ENCODE measurements at places on chromosomes 16 and 17. TPM values are rescaled to one million over a fixed set of nuclear protein-coding genes. Genes with fewer than 3 reads are reported as not detected.
A peak's percentile ranks its signal among the peaks of the same experiment; 100 is the strongest.

DNA sequence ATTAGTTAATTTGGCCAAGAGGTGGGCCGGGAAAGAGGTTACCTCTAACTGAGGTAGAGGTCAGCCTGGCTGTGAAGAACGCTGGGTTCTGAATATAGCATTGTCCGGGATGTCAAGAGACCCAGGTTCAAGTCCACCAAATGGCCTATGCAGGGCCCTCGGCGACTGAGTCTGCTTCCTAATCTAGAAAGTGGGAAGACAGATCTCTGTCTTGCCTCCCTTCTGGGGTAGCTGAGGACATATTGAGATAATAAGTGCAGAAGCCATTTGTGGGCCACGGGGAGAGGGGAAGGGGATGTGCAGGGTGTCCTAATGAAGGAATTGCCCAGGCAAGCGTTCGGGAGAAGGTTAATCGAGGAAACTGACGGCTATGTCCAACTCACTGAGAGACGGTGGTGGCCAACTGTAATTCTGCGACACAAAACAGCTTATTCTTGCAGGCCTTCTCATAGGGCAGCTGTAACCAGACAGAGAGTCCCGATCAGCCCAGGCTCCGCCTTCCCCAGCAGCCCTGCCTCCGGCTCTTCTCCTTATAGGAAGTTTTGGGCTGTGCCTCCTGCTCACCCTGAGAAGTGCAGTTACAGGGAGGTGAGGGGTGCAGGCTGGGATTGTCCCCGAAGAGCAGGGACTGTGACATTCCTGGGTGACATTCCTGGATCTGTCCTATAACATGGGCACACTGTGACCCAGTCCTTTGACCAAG is 15.9 kb downstream of the HASPIN start:
- DNase-seq: no peak

DNA sequence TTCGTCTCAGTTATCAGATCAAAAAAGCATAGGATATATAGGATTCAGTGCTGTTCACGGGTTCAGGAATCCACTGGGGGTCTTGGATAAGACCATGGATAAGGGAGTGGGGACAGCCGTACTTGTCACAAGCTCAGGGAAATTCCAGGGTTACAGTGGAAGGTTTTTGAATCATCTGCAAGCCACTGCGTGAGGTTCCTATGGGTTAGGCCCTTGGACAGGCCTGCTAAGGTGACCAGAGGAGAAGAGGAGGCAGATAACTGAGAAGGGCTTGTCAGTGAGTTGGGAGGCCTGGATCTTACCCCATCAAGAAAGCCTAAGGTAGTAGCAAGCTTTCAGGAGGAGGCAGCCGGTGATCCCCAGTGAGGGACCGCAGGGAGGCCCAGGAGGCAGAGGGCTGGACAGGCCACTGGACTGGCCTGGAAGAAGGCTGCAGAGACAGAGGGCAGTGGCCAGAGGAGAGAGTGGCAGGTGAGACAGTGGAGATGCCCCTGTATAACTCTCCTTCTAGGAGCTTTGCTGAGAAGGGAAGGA is 27.3 kb downstream of the NGFR start:
- peak; percentile 11 for DNase-seq

- DNase-seq: no peak
These were observed 91.4 kb downstream of the C16orf78 start for GRCh38 chr16:49464877-49465504.

- DNase-seq: no peak
These were observed 21.0 kb upstream of the ENDOV start for GRCh38 chr17:80393961-80394360.

- no peak for DNase-seq
These were observed 3.3 kb downstream of the POLR3E start for GRCh38 chr16:22300427-22301071.

- DNase-seq: no peak
These were observed 11.1 kb downstream of the RAB40B start for GRCh38 chr17:82687375-82687861.

- no peak for DNase-seq
These were observed 82.6 kb downstream of the C16orf78 start for GRCh38 chr16:49455991-49456745.

- no peak for DNase-seq
These were observed 603 bp upstream of the TMEM95 start for GRCh38 chr17:7354262-7354843.

DNA sequence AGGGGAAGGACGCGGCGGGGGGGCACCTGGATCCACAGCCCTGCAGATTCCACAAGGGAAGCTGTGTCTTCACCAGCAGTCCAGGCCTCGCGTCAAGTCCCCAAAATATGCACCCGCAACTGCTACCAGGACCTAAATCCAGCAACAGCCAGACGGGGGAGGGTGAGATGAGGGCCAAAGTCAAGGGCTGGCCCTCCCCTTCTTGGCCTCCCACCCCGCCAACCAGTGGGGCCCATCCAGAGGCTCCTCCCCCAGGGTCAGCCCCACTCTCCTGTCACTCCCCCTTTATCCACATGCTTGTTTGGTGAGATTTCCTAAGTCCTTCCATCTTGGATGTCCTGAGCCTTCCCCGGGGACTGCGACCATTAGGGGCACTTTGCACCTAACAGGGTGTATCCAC is 138.7 kb downstream of the ENGASE start:
- no peak for DNase-seq

DNA sequence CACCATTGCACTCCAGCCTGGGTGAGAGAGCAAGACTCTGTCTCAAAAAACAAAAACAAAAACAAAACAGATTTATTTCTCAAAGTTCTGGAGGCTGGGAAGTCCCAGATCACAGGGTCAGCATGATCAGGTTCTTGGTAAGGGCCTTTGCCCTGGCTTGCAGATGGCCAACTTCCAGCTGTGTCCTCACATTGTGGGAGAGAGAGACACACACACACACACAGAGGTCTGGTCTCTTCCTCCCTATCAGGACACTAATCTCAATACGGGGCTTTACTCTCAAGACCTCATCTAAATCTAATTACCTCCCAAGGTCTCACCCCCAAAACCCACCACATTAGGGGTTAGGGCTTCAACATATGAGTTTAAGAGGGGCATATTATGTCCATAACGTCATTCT is 26.4 kb upstream of the TAOK1 start:
- no peak for DNase-seq

DNA sequence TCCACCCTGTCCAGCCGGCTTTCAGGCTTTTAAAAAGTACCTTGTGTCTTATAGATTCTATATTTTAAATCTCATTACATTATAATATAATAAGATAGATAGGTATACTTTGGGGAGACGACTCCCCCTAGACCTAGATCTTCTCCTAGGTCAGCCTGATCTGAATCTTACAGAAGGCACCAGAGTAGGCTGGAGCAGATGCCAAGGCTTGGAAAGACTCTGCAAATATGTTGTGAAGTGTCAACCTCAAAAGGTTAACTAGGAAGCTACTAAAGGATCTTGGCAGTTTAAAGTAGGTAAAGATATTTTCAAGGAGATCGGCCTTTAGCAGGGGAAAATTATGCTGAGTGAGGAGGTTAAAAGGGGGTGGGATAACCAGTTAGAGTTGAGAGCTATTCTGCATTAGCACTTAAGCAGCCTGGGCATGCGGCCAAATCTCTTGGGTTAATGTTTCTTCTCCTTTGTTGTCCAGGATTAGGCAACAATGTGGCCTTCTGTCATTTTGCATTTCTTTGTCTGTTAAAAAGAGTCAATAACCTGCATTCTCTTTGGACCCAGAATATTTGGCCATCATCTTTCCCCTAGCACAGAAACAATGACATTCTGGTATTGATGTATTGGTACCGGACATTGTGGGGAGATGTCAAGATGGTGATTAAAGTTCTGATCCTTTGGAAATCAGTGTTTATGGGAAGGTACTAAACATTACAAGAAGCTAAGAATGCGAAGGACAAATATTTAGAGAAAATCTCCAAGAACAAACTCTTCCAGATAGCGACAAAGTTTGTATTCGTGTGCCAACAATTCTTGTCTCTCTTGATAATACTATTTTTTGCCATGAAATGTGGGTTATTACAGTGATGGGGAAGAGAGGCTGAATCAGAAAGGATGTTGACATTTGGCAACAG is 51.2 kb upstream of the DHX40 start:
- peak; percentile 25 for DNase-seq

DNA sequence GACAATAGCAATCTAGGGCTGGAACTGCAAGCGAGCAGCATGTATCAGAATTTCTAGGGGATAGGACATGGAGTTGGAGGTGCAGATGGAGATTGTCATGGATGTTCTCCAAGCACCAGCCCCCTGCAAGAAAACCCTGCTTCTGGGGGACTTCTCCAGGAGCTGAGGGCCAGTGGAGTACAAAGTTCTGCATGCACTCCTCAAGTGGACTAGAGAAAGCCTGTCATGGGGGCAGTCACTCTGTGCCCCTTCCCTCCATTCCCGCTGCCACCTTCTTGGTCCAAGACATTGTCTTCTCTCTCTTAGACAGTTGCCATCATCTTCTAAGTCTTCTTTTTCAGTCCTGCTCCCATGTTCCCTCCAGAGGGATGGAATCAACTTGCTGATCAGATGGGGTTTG is 87.9 kb downstream of the AIPL1 start:
- no peak for DNase-seq

- DNase-seq: no peak
These were observed 114.8 kb upstream of the NOL11 start for GRCh38 chr17:67602974-67603373.

- DNase-seq: no peak
These were observed 166.2 kb downstream of the SEC14L1 start for GRCh38 chr17:77306790-77307478.

GRCh38 chr16:21703589-21704174 is 39.9 kb downstream of the OTOA start:
- no peak for DNase-seq

Gene CASKIN1
- 2.7 TPM for total RNA-seq

Gene RSAD1
- 42.6 TPM for total RNA-seq

Gene RAMP2
- 29.7 TPM for total RNA-seq

Gene JPH3
- 1.1 TPM for total RNA-seq

Gene SOCS3
- total RNA-seq: 27.4 TPM

Data from uterus (tissue), 4 donors.